Karpas-422 (cell line): ENCODE measurements at places on chromosomes 5 and 9. TPM values are rescaled to one million over a fixed set of nuclear protein-coding genes. Genes with fewer than 3 reads are reported as not detected.

OR1J2 gene
- total RNA-seq, result not detected in 2 replicates

MLANA gene
- total RNA-seq, result not detected in 2 replicates

NRG2 gene
- total RNA-seq, result not detected in 2 replicates

PCDHB7 gene
- total RNA-seq, result not detected in 2 replicates

EQTN gene
- total RNA-seq, result not detected in 2 replicates

CDC20B gene
- total RNA-seq, result not detected in 2 replicates

PCDHA9 gene
- total RNA-seq, result not detected in 2 replicates

GRXCR2 gene
- not detected in 2 replicates for total RNA-seq

DCAF12 gene
- total RNA-seq, result 56.7 and 86.3 TPM in 2 replicates

PCDHGA9 gene
- 13.0 and 15.7 TPM in 2 replicates for total RNA-seq

SPINK13 gene
- total RNA-seq, result not detected in 2 replicates

TRPM3 gene
- total RNA-seq, result not detected in 2 replicates

FREM1 gene
- not detected in 2 replicates for total RNA-seq

HRCT1 gene
- not detected in 2 replicates for total RNA-seq

LCN15 gene
- total RNA-seq, result not detected in 2 replicates

MRPS2 gene
- total RNA-seq, result 47.9 and 51.9 TPM in 2 replicates

VAV2 gene
- 3.5 and 9.6 TPM in 2 replicates for total RNA-seq

NHP2 gene
- total RNA-seq, result 264 and 330 TPM in 2 replicates

MED7 gene
- 10.6 and 12.2 TPM in 2 replicates for total RNA-seq

CBY3 gene
- total RNA-seq, result not detected in 2 replicates

PCDHGB1 gene
- 14.0 and 15.3 TPM in 2 replicates for total RNA-seq

DAPK1 gene
- not detected in 2 replicates for total RNA-seq

ANKRD18A gene
- not detected in 2 replicates for total RNA-seq

FOXD4 gene
- 0.93 and 2.4 TPM in 2 replicates for total RNA-seq

C9 gene
- total RNA-seq, result not detected in 2 replicates

EIF4E1B gene
- not detected in 2 replicates for total RNA-seq

PRR16 gene
- not detected in 2 replicates for total RNA-seq
